ENCODE measurements at places on chromosomes 6 and 20.
A peak's percentile ranks its signal among the peaks of the same experiment; 100 is the strongest.

- no peak for DNase-seq
Measured at GRCh38 chr20:51573576-51574243, 31.2 kb upstream of the NFATC2 start.

DNA sequence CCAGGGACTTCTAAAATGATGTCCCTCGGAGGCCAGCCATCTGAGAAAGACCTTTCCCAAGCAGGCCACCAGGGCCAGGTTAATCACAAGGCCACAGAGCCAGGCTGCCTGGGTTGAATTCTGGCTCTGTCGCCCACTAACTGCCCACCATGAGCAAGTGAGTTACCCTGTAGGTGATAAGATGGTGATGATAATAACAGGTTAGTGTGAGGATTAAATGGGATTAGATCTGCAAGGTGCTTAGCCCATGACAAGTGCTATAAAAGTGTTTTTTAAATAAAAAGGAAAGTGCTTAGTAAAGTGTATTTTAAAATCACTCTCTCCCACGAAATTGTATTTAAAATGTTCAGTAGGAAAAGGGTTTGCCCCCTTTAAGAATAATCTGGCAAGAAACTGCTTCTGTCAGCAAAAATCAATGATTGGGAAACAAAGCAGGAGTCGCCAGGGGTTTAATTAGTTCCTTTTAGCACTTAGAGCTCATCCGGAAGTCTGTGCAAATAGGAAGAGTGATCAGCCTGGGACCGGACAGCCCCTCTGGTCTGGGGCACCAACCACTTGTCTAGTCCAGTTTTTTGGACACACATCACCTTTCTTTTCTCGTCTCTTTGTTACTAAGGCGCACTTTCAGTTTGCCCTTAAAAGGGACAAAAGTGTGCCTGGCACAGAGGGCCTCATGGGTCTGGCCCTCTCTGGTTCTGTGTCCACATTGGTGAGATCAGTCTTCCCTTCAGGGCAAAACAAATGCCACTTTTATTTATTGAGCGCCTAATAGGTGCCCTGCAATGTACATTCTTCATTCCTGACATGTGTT lies 150.4 kb downstream of the GRM4 start:
- no peak for DNase-seq

DNA sequence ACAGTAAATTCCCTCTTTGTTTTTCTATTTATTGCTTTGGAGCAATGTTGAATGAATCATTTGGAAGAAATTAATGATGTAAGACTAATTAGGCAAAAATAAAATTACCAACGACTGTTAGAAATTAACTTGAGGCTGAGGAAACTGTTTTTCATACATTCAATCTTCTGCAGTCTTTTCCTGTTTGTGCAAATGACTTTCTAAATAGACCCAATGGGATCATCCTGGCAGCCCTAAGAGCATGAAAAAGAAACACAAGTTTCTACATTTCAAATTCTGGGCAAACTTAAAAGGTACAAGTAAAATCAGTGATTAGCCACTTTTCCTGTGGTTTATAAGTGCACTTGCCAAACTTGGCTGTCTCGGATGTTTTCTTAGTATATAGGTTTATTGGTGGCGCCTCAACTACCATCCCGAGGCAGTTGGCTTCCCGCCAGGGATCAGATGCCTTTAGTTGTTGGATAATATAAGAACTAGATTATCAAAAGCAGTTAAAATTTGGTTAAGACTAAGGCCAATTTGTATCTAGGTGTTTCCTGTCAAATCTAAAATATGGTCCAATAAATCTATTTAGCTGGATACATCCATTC lies 181.2 kb downstream of the ISM1 start:
- no peak for DNase-seq

- no peak for DNase-seq
Measured at GRCh38 chr6:51843456-51844056, 243.9 kb downstream of the PKHD1 start.

GRCh38 chr20:46257887-46258286 lies 50.4 kb downstream of the CDH22 start:
- DNase-seq = no peak

- DNase-seq = no peak
Measured at GRCh38 chr6:39193201-39193791, 36.0 kb downstream of the KCNK5 start.

- no peak for DNase-seq
Measured at GRCh38 chr6:112846681-112847080, 499.6 kb downstream of the RFPL4B start.

- no peak for DNase-seq
Measured at GRCh38 chr20:25459916-25460535, 52.6 kb downstream of the GINS1 start.

DNA sequence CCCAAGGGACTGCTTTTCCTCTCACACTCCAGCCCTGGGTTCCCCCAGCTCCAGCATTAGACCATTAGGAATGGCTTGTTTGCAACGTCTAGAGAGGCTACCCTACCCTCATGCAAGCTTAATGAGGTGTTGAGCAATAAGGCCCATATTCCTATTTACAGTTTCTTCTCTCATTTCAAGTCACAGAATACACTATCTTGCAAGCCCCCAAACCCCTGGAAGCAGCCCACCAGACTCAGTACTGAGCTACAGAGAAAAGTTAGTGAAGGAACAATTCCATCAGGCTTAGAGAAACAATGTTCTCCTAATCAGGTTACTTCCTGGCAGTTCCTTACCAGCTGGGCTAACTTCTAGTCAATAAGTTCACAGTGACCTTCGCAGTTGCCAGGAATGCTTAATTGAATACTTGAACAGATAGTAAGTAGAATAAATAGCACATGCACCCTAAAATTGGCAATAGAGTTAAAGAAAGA lies 606.5 kb upstream of the NOX3 start:
- no peak for DNase-seq

DNA sequence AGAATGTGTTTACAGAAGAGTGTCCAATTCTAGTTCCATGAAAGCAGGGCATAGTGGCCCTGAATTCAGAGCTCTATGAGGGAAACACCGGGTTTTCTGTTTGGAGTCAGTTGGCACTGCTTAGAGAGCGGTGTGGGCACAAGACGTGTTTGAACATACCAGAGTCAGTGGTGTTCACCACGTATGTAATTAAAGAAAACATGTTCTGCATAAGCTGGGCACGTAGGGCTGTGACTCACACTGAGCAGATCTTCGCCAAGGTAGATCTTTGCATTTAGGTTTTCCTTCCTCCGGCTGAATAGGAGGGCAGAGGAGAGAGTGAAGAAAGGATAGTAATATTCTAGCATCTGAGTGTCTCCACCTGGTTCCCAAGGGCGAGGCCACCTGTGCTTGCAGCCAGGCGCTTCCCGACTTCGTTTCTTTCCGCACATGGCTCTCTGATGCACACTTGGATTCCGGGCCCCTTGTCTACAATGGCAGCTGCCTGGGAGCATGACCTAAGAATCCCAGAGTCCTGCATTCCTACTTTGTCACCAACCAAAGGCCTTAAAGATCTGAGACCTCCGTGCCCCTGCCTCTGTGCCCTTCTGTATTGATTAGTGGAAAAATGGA lies 136.2 kb downstream of the ERMARD start:
- no peak for DNase-seq

GRCh38 chr20:20505554-20505953 lies 137.7 kb downstream of the INSM1 start:
- DNase-seq = no peak

DNA sequence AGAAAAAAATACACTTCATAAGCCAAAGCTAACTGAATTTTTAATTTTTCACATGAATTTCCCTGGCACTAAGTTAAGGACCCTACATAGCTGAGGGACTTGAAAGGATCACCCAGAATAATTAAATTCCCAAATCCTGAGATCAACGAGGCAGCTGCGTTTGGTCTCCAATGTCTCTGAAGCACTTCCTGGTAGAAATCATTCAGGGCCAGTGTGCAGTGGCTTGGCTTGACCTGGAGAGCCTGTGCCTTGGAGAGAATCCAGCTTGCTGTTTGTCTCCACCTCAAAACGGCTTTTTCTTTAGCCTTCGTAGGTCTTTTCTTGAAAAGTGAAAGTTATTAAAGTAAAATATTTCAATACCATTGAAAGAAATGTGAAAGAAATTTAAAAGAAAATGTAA lies 92.4 kb downstream of the SMOC2 start:
- no peak for DNase-seq

GRCh38 chr6:42448391-42448790 lies 3.3 kb downstream of the TRERF1 start:
- no peak for DNase-seq

DNA sequence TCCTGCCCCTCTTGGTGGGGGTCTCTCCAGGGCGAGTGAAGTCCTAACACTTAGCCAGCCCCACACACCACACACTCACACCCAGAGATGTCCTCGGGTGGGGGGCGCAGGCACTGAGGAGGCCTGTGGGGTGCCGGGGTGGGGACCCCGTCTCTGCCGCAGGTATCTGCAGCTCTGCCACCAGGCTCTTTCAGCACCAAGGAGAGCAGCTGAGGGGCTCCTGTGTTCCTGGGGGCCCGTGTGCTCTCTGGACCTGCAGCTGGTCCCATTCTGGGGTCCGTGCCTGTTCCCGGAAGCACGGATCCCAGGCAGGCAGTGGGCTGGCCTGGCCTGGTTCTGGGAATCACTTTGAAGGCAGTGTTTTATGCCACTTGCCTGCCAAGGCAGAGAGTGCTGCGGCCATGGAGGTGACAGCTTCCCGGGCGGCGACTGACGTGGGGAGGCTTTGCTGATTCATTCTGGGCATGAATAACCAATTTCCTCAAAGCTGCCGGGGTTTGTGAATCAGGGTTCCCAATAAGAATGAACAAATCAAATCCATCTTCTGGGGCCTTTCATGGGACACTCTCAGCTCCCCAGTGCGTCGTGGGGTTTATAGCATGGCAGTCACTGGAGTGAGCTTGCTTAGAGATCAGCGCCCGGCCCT lies 54.4 kb upstream of the SLCO4A1 start:
- no peak for DNase-seq

GRCh38 chr6:4581468-4582385 lies 194.5 kb upstream of the CDYL start:
- no peak for DNase-seq

DNA sequence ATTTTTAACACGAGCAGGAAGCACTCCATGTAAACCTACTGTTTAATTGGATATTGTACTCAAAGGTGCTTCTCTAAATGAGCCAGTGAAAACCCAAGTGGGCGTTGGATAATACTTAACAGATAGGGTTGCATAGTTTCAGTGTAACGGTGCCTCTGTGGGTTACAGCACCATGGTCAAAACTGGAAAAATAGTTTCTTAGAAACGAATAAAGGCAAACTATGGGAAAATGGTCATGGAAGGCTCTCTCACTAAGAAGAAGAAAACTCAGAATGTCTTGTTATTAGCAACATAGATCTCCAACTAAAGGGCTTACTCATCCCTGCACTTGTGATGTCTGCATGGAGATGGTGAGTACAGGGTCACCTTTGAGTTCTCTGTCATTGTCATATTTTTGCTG lies 59.1 kb upstream of the NEDD9 start:
- DNase-seq = no peak

GRCh38 chr6:15148356-15148946 lies 97.4 kb upstream of the JARID2 start:
- no peak for DNase-seq

DNA sequence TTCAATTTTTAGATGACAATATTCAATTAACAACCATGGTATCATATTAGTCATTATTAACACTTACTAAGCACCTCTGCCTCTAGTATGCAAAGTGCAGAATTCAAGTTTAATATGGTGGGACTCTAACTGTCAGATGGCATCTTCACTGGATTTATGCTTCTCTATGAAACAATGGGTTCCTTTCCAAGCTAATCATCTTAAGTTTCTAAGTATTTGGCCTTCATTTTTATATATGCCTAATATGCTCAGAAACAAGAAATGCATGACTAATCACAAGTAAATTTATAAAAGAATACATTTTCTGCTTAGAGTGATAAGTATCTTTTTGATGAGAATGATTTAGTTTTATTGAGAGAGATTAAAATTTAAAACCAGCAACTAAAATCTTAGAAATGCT lies 144.7 kb downstream of the HIVEP2 start:
- DNase-seq = no peak

DNA sequence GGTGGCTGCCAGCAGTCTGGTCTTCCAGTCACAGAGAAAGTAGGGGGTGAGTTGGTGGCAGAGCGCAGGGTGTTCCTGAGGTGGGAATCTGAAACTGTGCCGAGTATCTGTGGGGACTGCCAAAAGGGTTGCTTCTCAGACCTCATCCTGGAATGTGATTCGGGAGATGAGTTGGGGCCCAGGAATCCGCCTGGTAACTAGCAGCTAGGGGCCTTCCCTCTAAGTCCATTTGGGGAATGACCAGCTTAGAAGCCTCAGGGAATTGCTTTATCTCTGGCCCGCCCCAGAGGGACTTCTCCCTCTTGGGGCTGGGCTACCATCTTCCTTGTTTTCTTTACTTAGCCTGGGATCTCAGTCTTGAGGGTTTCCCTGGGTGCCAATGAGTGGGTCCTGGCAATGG lies 49.6 kb downstream of the MOCS1 start:
- DNase-seq = no peak

DNA sequence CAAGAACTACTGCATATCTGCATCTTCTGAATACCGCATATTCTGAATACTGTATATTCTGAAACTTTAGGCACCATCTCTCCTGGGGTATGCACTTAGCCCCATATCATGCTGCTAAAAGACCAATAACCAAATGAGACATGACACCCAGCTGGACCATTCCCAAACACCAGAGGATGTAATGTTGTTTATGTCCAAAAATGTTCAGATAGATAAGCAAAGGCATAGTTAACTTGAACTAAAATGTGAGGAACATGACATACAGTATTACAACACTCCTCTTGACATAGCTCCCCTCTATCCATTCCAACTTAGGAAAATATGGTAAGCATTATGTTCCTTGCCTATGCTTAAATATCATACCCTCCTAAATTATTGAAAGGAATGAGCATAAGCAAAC lies 127.3 kb downstream of the TENT5A start:
- no peak for DNase-seq

DNA sequence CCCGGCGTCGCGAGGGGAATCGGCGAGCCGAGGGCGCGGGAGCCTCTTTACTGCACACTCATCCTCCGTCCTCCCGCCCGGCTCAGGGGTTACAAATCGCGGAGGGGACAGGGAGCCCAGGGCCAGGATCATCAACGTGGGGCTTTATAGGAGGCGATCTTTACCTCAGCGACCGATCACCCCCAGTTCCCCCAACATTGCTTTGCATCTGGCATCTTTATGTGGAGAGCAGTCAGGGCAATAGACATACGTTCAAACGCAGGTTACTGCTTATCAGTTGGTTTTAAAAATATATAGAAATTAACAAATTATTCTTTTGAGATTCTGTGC lies 634 bp downstream of the HSF2 start:
- DNase-seq = peak; percentile 48

- no peak for DNase-seq
Measured at GRCh38 chr6:83221889-83222479, 28.8 kb downstream of the RWDD2A start.

GRCh38 chr20:21099751-21100577 lies 6.2 kb downstream of the LINC00237 start:
- DNase-seq = no peak

GRCh38 chr6:79841577-79842375 lies 105.6 kb downstream of the ELOVL4 start:
- DNase-seq = no peak

DNA sequence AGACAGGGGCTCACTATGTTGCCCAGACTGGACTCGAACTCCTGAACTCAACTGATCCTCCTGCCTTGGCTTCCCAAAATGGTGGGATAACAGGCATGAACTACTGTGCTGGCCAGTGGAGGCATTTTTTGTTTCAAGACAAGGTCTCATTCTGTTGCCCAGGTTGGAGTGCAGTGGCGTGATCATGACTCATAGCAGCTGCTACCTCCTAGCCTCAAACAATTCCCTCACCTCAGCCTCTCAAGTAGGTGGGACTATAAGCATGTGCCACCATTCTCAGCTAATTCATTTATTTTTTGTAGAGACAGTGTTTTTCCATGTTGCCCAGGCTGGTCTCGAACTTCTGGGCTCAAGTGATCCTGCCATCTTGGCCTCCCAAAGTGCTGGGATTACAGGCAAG lies 17.2 kb downstream of the ENPP3 start:
- DNase-seq = no peak
